ENCODE measurements at places on chromosomes 4 and X. TPM values are rescaled to one million over a fixed set of nuclear protein-coding genes. Genes with fewer than 3 reads are reported as not detected.

DNA sequence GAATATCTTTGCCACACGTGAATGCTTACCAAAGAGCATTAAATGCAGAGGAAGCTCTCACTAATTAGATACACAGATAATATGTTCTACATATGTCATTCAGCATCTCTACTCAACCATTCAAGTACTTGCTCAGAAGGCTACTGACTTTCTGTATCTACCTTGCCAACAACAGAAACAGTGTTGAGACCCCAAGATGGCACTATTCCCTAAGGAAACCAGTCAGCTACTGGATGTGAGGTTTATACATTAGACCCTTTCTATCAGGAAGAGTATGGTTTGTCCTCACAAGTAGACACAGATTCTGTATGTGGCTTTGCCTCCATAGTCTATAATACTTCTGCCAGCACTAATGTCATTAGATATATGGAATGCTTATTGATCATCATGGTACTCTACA is 443.9 kb upstream of the INTU start:
- ATAC-seq: no peak

DNA sequence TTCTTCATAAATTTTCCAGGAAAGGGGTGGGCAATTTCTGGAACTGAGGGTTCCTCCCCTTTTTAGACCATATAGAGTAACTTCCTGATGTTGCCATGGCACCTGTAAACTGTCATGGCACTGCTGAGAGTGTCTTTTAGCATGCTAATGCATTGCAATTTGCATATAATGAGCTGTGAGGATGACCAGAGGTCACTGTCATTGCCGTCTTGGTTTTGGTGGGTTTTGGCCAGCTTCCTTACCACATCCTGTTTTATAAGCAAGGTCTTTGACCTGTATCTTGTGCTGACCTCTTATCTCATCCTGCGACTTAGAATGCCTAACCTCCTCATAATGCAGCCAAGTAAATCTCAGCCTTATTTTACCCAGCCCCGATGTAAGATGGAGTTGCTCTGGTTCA is 577.8 kb downstream of the NLGN4X start:
- ATAC-seq: no peak

The PAGE5 gene
- total RNA-seq: not detected

The REELD1 gene
- not detected for total RNA-seq

The CCDC149 gene
- total RNA-seq: 2.7 TPM

The TACR3 gene
- not detected for total RNA-seq

The PABPC1L2A gene
- not detected for total RNA-seq

The IGSF1 gene
- total RNA-seq: 0.08 TPM

Data from esophagus mucosa (tissue), 1 donor.